Endothelial cell of umbilical vein (primary cell): ENCODE measurements at places on chromosomes 2 and 18. TPM values are rescaled to one million over a fixed set of nuclear protein-coding genes. Genes with fewer than 3 reads are reported as not detected.

NETO1 gene
- total RNA-seq, result not detected in 2 replicates

TP53I3 gene
- total RNA-seq, result 94.2 and 102 TPM in 2 replicates

GCFC2 gene
- total RNA-seq, result 18.3 and 20.0 TPM in 2 replicates

GPR39 gene
- total RNA-seq, result 0.20 TPM in 1 of 2 replicates, not detected in the other

G6PC2 gene
- not detected in 2 replicates for total RNA-seq
